ENCODE measurements at places on chromosomes 6 and 20. TPM values are rescaled to one million over a fixed set of nuclear protein-coding genes. Genes with fewer than 3 reads are reported as not detected.

Gene CTCFL
- 0.02 TPM for total RNA-seq

Gene DZANK1
- total RNA-seq: 2.1 TPM

Gene KIF25
- total RNA-seq: not detected

Gene IMPG1
- not detected for total RNA-seq

Gene ASIP
- total RNA-seq: not detected

Gene SCRT2
- not detected for total RNA-seq

Gene TFAP2A
- total RNA-seq: 6.3 TPM

Gene CRYBG1
- 0.56 TPM for total RNA-seq

Gene ZNF184
- total RNA-seq: 2.4 TPM

Gene SSTR4
- total RNA-seq: 0.86 TPM

Gene OPRM1
- not detected for total RNA-seq

Measured in A549 treated with AZD2906 at 1 μM for 4 hours (cell line).